Endodermal cell (in vitro differentiated cells): ENCODE measurements at places on chromosomes 12 and 14.

GRCh38 chr12:71046215-71046614 lies 111.6 kb downstream of the TSPAN8 start:
- DNase-seq = no peak

DNA sequence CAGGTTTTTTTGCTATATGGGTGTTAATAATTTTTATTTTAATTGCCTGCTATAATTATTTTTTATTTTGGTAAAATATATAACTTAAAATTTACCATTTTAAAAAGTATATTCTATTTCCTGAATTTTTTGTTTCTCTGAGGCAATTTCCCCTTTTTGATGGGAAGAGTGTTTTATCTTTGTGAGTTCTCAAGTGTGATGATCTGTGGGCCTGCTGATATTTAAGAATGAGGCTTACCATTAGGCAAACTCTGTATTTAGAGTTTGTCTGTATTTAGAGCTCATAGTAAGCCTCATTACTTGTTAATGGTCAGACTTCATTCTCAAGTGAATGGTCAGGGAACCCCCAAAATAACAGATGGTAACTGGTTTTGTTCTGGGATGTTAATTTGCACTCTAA lies 48.0 kb downstream of the WNK1 start:
- DNase-seq = no peak

DNA sequence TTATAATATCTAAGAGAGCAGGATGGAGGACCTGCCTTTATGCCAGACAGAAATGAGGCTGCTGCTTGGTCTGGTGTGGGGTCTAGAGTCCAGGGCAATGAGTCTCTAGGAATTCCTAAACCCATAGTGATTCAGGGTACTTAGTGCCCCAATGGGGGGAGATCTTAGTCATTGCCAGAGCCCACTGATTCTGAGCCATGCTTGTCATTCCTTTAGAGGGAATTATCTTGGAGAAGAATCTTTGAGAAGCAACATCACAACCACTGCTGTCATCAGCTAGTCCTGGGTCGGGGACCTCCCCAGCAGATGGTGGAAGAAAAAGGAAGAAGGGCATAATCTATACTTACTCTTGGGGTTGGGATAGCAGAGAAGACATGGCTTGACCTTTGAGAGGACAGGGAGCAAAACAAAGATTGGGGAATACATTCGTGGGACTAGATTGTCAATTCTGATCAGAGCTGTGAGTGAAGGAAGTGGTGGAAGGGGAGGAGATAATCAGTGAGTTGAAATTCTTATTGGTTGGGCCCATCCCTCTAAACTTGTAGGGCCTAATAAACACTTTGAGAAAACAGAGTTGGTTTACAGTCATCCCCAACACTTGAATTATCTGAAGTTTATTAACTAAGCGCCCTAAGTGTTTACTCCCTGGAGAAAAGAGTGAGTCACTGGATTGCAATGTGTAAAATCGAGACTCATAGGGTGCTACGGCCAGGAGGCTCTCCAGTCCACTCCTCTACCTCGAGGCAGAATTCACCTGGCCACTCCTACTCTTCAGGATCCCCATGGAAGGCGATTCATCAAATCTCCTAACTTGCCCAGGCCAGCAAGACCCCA lies 3.0 kb upstream of the KRT3 start:
- DNase-seq = no peak

- no peak for DNase-seq
Observed at GRCh38 chr12:94227066-94227465, 78.7 kb downstream of the PLXNC1 start.

DNA sequence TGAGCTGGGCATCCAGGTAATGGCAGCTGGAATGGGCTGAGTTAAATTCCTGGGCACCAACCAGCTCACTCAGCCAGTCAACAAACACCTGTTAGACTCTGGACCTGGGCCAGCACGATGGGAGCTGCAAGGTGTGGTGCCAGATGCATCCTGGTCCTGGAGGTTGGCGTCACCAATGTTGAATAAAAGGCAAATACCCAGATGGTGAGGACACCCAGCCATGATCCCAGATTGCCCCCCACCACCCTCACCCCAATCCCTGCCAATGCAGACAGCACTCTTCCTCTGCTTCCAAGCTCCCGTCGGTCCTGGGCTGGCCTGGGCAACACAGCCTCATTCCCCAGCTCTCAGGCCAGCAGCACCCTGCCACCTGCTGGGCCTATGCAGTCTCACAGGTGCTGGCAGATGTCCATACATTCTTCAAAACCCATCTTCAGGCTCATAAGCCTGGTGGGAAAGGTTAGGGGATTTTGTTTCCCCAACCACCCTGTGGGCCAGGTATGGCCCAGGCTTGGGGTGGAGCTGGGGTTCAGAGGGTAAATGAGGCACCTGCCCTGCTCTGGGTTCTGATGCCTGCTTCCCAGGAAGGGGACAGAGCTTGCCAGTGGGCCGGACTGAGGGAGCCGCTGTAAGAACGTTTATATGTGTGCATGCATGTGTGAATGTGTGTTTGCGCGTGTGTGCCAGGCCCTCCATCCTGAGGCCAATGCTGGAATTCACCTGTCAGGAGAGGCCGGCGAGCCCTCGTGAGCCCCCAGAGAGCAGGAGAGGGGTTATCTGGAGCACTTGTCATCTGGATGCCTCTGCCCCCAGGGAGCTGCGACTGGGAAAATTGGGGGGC lies 58.0 kb downstream of the LGMN start:
- DNase-seq = peak; percentile 75

GRCh38 chr14:52033101-52033642 lies 35.7 kb downstream of the NID2 start:
- no peak for DNase-seq

DNA sequence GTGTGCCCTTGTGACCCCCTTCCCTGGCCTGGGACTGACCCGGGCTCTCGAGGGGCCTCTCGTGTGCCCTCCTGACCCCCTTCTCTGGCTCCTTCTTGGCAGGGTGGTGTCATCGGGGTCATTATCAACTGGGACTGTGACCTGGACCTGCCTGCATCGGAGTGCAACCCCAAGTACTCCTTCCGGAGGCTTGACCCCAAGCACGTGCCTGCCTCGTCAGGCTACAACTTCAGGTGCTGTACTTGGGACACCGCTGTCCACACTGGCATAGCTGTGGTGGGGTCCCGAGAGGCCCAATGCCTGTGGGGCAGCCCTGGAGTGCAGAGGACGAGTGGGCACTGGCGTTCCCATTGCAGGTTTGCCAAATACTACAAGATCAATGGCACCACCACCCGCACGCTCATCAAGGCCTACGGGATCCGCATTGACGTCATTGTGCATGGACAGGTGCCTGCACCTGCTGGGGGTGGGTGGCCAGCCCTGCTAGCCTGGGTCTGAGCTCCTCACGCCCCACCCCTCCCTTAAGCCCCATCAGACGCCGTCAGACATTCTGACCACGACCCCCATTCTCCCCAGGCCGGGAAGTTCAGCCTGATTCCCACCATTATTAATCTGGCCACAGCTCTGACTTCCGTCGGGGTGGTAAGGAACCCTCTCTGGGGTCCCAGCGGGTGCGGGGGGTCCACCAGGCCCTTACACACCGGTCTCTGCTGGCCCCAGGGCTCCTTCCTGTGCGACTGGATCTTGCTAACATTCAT lies 2.5 kb downstream of the P2RX2 start:
- DNase-seq = no peak

- DNase-seq = peak; percentile 61
Observed at GRCh38 chr14:35352274-35353233, 52.0 kb downstream of the NFKBIA start.

- no peak for DNase-seq
Observed at GRCh38 chr14:91280129-91280528, 35.6 kb upstream of the GPR68 start.

DNA sequence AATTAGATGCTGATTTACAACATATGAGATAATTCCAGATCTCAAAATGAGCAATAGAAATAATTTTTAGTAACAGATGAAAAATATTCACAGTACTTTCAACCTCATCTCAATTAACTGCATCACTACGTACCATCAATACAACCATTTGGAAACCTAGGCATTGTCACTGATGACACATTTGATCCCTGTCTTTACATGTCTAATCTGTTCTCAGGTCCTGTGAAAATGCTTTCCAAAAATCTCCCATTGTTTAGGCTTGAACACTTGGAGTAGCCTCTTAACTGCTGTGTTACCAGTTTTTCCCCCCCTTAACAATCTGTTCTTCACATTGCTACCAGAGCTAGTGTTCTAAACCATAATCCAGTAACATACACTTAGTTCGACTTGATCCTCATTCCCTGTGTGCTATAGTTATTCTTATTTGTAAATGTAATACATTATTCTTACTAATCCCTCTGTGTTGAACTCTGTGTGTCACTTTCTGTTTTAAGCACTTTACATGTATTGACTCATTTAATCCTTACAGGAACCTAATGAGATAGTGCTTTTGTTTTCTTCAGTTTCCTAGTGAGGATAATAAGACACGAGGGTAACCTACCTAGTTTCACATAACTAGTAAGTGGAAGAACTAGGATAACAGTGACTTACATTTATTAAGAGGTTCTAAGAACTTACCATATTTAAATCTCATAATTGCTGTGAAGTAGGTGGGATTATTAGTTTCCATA lies 41.7 kb downstream of the LARP4 start:
- DNase-seq = no peak

DNA sequence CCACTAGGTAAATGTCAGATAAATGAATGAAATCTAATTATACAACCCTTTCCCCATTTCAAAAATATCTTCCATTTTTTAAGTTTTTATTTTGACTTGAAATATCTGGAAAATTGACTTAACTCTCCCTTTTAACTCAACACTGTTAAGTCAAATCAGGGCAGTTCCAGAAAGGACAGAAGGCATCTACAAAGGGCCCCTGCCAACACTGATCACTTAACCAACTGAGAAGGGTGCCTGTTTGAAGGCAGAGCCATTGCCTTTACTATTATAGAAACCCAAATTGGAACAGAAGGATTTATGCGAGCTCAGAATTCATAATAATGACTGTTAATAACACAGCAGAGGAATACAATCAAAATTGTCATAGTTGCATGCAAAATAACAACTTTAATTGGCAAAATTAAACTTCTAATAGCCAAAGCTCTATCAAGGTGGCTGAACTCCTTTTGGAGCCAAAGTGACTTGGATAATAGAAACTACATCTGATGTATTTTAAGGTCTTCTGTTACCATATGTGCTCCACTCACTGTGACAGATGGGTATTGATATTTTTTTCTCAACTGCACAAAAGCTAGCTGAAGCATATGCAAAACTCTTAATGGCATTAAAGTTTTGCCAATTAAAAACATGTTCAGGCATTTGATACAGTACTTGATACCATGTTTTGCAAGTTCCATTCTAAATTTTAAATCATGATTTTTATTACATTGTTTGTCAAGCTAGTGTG lies 383.8 kb downstream of the NOVA1 start:
- DNase-seq = no peak

DNA sequence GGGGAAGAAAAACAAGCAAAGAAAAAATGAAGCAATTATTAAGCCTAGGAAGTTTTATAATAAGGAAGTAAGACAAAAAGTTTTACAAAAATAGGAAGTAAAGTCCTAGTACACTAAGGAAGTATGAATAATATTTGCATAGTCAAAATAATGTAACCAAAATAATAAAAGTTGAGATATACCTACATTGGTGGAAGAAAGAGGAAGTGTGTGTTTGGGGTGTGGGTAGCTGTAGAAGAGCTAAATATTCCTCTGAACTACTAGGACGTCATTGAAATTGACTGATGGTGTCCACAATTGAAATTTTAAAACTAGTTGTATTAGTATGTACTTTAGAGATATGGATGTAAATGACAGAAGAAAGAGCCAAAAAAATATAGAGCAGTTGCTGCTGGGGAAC lies 228.4 kb upstream of the OTX2 start:
- no peak for DNase-seq

- peak; percentile 98 for DNase-seq
Observed at GRCh38 chr12:6943722-6944380, at the start of the genes C12orf57 and RNU7-1. Gene C12orf57, plus strand, starts transcription at chr12:6944022. Its CDS starts 100 bp downstream, at chr12:6944122. Gene RNU7-1, plus strand, starts transcription at chr12:6943816.

- no peak for DNase-seq
Observed at GRCh38 chr12:12336049-12336411, 14.0 kb downstream of the MANSC1 start.

GRCh38 chr14:33343016-33343415 lies 404.3 kb downstream of the NPAS3 start:
- no peak for DNase-seq

GRCh38 chr14:72610831-72611200 lies 283.1 kb downstream of the DPF3 start:
- DNase-seq = peak; percentile 24
